D721Med (cell line): ENCODE measurements at places on chromosomes 6 and 20.

DNA sequence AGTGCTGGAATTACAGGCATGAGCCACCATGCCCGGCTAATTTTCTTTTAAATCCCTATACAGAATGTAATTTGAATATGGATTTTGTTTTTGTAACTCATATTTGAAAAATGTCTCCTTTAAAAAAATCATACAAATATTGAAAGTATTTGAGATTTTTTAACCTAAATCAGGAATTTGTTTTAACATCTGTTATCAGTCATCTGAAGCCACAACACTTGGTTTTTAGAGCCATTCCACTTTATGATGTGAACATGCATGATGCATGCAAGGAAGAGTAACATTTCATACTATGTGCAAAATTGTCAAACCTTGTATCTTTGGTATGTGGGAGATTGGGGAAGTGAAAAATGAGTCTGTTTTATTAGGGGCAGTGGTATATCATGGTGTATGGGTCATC is 124.5 kb upstream of the AHI1 start:
- DNase-seq = no peak

- no peak for DNase-seq
Measured at GRCh38 chr6:34858681-34859080, 29.2 kb downstream of the TAF11 start.

DNA sequence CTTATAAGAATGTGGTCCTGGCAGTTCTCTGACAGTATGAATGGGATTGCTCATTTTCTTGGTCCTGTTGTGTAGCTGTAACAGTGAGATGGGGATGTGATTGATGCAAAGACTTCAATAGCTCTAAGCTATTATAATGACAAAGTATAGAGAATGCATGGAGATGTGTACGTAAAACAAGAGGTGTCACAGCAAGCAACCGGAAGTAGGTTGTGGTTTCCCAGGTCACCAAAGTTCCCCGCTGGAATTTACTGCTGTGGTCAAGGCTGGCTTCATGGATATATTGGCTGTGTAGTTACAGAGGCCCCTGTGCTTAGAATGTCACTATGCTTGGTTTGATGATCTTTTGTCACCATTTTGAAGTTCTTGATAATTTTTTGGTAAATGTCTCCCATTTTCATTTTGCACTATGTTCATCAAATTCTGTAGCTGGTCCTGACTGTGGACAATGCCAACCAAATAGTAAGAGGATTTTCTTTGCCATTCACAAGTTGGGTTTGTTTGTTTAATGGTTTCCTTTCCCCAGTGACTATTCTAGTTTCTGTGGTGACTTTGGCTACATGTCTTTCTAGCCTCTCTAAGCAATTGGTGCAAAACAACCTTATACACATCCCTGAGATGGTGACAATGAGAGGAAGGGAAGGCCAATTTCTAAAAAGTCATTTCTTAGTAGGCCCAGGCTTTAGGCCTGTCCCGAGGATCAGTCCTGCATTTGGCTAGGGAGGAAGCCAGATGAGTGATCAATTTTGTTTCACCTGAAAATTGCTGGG is 10.5 kb downstream of the DNAH8 start:
- DNase-seq = no peak

- no peak for DNase-seq
Measured at GRCh38 chr6:164882236-164882635, 427.2 kb downstream of the C6orf118 start.

DNA sequence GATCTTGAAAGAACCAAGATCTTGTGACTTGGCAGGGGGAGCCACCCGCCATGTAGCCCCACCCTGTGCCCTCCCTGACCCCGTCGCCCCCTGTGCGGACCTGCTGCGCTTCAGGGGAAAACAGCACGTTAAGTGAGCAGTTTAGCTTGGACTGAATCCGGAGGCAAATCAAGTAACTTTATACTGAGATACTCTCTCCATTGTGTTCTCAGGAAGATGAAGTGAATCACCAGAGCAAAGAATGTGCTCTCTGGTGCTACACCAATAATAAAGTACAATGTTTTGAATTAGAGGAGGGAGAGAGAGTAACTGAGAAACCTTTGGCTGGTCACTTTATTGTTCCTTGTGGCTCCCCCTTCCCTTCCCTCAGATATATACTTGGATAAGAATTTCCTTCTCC is 83.4 kb downstream of the TXNDC5 start:
- DNase-seq = no peak

DNA sequence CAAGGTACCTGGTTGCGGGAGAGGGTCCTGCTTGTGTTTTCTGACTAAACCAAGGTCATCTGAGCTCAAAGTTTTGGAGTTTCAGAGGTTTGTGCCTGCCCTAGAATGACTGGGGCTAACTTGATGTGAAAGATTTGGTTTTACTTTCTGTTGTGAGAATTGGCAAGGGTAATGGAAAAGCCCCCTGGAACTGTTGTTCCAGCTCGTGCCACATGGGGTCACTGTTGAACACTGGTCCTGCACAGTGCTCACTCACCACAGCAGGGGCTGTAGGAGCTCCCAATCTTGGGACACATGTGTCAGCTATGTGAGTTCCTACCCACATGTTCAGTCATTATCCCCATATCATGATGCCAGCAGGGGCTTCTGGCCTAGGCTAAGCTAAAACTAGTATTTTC is 6.5 kb downstream of the TGM6 start:
- no peak for DNase-seq

GRCh38 chr6:139823099-139823807 is 448.8 kb upstream of the CITED2 start:
- no peak for DNase-seq

GRCh38 chr6:152482289-152482688 is 154.9 kb downstream of the SYNE1 start:
- DNase-seq = no peak

DNA sequence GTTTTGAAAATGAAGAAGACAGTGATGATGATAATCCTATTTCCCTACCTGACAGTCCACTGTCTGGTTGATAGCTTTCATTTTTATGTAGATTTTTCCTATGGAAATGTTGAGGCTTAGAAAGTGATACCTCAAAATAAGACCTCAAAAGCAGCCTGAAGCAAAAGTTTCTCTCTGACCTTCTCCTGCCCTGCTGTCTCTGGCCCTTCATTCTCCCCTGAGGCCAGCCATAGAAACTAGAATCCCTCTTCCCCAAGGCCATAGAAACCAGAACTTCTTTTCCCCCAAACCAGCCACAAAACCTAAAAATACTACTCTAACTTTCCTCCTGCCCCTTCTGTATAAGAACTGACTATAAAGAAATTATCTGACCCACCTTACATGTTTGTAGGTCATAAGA is 52.6 kb upstream of the GCM1 start:
- no peak for DNase-seq

DNA sequence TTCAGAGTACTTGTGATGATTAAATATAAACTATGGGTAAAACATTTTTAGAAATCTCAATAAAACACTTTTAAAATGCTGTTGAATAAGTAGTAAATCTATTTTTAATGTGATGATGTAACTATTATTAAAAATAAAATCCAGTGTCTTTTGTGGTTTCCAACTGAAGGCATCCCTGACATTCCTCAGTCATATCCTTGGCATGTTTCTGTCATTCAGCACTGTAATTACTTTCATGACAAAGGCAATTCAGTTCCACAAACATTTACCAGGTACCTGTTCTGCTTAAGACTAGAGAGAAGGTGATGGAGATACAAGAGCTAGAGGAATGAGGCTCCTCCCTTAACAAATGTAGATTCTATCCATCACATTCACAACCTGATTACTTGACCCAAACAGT is 518.7 kb upstream of the MAP3K7 start:
- DNase-seq = no peak
